ENCODE measurements at places on chromosomes 7 and 10. TPM values are rescaled to one million over a fixed set of nuclear protein-coding genes. Genes with fewer than 3 reads are reported as not detected.

Gene CALHM3
- not detected for total RNA-seq

Gene SND1
- total RNA-seq, result 152 TPM

Gene LIPN
- not detected for total RNA-seq

Gene ANKRD61
- total RNA-seq, result not detected

Gene SLC26A5
- total RNA-seq, result 0.33 TPM

Gene TRPV5
- not detected for total RNA-seq

Gene UBN2
- total RNA-seq, result 8.9 TPM

Gene SH2D4B
- not detected for total RNA-seq

Gene PNLIPRP2
- 0.88 TPM for total RNA-seq

Gene HOXA1
- total RNA-seq, result 0.08 TPM

Gene SLC35G1
- total RNA-seq, result 2.9 TPM

Gene TFPI2
- 0.96 TPM for total RNA-seq

Gene COL28A1
- total RNA-seq, result 0.58 TPM

Gene GIMAP4
- total RNA-seq, result 9.8 TPM

Gene HTR7
- 0.10 TPM for total RNA-seq

Gene GNAT3
- not detected for total RNA-seq

Gene NKX2-3
- 0.08 TPM for total RNA-seq

Gene CALHM2
- total RNA-seq, result 3.6 TPM

Gene PHYHIPL
- total RNA-seq, result 0.93 TPM

Gene TPST1
- total RNA-seq, result 14.5 TPM

Gene PLCE1
- 0.28 TPM for total RNA-seq

Gene CYP3A7
- total RNA-seq, result 17.5 TPM

Gene CPA4
- total RNA-seq, result not detected

Gene ARMC3
- total RNA-seq, result not detected

Gene SUV39H2
- 3.1 TPM for total RNA-seq

Gene LMTK2
- 12.7 TPM for total RNA-seq

Gene ADARB2
- total RNA-seq, result 0.81 TPM
